ENCODE measurements at places on chromosomes 1 and 21.

DNA sequence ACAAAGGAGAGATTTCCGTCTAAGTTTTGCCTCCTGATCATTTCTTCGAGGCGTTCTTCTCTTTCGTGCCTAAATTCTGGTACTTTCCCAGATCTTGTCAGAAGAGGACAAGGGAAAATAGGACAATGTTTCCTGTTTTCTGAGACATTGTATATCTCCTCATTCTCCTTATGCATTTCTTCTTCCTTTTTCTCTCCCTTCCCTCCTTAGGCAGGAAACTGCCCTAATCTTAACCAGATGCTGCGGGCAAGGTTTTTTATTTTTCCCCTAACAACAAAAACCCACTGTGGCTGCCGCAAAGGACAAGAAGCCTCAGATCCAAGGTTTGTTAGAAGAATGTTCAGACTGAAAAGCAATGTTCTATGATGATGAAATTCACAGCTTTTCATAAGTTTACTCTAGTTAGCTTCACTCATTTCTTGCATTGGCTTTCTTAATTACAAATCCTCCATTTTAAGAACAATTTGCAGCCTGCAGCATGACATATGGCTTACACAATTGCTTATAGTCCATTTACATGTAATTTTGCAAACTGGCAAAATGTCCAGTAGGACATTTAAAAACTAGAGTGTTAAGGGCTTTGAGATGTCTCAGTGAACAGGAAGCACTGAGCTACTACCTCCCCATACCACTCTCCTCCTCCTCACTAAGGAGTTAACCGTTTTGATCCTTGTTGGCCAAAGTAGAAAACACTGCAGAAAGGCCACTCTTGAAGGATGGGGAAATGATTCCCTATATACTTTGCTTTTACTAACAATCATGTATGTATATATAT lies 624 bp downstream of the CTSK start:
- no peak for DNase-seq

- DNase-seq, result no peak
Measured at GRCh38 chr1:7369866-7370265, 401.2 kb upstream of the VAMP3 start.

DNA sequence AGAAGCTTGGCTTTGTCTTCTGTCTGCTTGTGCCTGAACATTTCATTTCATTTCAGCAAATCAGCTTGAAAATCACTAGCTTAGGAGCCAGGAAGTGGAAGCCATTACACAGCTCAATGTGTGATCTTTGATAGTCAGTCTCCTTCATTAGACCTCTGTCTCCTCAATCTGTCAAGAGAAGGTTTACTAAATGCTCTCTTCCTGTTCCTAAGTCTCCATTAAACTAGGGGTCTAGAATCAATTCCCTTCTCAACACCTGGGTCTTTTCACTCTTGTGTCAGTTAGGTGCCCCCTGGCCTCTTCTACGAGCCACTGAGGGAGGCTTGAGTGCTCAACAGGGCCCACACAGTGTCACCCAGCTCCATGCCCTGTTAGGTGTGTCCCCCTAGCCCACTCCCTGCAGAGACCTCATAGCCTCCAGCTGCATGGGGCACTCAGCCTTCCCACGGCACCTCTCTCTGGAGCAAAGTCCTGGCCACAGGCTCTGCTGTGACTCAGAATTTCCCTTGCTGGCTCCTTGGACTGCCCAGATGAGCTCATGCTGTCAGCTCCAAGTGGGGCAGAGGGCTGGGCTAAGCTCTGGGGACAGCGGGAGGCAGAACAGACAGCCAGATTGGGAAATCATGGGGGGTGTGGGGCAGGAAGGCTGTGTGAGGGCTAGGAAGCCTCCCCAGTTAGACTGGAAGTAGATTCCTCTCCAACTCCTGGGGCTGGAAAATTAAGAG lies 115.7 kb upstream of the IPO9 start:
- peak; percentile 98 for DNase-seq

GRCh38 chr1:199946305-199947155 lies 81.0 kb upstream of the NR5A2 start:
- DNase-seq, result no peak

DNA sequence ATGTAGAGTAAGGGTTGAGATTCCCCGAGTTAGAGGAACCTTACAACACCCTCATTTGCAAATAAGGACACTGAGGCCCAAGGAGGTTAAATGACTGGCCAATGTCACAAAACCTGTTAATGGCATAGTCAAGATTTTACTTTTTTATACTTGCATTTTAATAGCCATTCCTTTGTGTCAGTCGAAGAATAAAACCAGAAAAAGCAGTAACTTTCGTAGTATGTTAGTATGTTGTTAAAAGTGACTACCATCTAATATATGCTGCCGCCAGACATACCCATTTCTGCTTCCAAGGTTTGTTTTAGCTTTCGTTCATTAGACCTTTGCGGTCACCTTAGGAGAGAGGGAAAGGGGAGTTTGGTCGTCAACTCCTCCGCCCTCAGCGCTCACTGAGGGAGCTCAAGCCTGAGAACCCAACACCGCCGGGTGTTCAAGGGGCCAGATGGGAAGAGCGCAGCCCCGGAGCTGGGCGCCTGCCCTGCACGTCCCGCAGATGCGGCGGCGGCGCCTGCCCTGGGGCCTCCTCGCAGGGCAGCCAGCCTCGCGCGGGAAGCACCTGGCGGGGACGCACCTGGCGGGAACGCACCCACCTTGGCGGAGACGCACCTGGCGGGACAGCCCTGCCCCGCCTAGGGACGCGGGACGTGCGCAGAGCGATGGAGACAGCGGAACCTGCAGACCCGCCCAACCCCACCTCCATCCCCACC lies 466 bp downstream of the VPS26C start:
- DNase-seq, result peak; percentile 89

- DNase-seq, result no peak
Measured at GRCh38 chr21:46183910-46184624, at the start of gene SPATC1L. TSS of gene SPATC1L (minus strand) at chr21:46184459. CDS start at chr21:46182816, 1,643 bp downstream.

GRCh38 chr1:225996946-225997545 lies 2.1 kb downstream of the SDE2 start:
- DNase-seq, result no peak

DNA sequence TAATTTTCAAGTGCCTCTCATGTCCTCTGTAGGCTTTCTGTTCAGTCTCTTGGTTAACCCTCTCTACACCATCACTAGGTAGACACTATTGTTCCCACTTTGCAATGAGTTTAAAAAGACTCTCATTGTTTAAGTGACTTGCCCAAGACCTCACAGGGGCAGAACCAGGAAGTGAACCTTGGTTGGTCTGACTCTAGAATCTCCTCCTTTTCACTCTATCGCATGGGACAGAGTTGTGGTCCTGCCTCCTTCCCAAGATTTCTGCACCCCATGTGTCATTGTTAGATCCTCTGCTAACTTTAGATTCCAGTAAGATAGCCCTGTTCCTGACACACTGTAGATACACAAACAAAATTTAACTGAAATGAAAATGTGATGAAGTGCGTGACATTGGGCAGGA lies 481.7 kb upstream of the USP24 start:
- DNase-seq, result no peak

- DNase-seq, result no peak
Measured at GRCh38 chr1:9858293-9859035, 34.7 kb upstream of the CLSTN1 start.

DNA sequence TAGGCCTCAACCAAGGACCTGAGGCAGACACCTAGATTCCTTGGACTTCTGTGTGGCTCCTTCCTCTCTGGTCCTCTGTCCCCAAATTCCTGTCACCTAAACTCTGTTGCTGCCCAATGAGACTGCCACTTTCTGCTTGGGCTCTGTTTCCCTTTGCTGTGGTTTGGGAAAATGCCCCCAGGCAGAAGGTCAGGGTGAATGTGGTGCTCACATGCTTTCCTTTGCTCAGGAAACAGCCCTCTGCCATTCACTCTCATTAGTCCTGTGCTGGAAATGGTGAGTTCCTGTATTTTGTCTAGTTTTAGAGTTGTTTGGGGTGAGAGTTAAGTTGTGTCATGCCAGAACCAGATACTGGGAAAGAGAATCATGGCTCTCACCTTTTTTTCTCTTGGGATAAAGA lies 22.7 kb upstream of the SHE start:
- DNase-seq, result no peak

- DNase-seq, result no peak
Measured at GRCh38 chr21:29082046-29082815, 8.8 kb upstream of the CCT8 start.

- DNase-seq, result no peak
Measured at GRCh38 chr1:67791261-67791660, 42.0 kb downstream of the GNG12 start.

DNA sequence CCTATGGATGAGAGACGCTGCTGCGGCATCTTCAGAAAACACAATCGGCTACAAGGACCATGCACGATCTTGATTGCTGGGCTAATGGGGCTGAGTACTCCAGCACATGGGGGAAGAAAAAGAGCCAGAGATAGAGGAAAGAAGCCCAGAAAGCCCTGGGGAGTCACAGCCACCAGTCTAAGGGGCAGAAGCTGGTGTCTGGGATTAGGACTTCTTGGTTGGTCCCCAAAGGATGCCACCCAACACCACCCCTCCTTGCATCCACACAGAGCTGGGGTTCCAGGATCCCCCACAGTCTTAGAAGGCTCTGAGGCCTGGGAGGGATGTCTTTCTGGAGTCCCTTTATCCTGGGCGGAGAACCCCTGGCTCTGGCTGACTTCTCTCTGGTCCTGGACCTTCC lies 98.4 kb upstream of the TARDBP start:
- DNase-seq, result no peak

GRCh38 chr21:35530766-35531165 lies 481.7 kb upstream of the RUNX1 start:
- DNase-seq, result no peak

- no peak for DNase-seq
Measured at GRCh38 chr1:203465146-203465798, 10.3 kb upstream of the PRELP start.

GRCh38 chr1:208233978-208234377 lies 10.2 kb downstream of the PLXNA2 start:
- DNase-seq, result no peak

- no peak for DNase-seq
Measured at GRCh38 chr1:41810446-41810845, 108.3 kb downstream of the HIVEP3 start.

- no peak for DNase-seq
Measured at GRCh38 chr1:226511296-226511695, 37.3 kb upstream of the STUM start.
